ENCODE measurements at places on chromosomes 1 and 21.
A peak's percentile ranks its signal among the peaks of the same experiment; 100 is the strongest.

GRCh38 chr1:206699626-206700025 lies 14.9 kb downstream of the MAPKAPK2 start:
- DNase-seq, result no peak

DNA sequence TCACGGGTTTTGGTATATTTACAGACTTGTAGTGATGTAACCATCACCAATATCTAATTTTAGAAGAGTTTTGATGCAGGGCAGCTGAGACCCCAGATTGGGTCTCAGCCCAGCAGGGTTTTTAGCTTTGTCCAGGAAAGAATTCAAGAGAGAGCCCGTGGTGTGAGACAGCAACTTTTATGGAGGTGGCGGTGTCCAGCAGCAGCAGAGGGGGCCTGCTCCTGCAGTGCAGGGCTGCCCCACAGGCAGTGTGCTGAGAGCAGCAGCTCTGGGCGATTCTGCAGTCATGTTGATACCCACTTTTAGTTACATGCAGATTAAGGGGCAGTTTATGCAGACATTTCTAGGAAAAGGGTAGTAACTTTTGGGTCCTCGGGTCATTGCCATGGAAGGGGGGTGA lies 1.8 kb upstream of the EPHX1 start:
- DNase-seq, result no peak

GRCh38 chr21:46211786-46212720 lies 16.5 kb downstream of the LSS start:
- no peak for DNase-seq

GRCh38 chr1:219331424-219331823 lies 157.7 kb downstream of the LYPLAL1 start:
- no peak for DNase-seq

- peak; percentile 98 for DNase-seq
Measured at GRCh38 chr1:43650310-43651085, 549 bp downstream of the KDM4A start.
